ENCODE measurements at places on chromosomes 3 and 15. TPM values are rescaled to one million over a fixed set of nuclear protein-coding genes. Genes with fewer than 3 reads are reported as not detected.

GRCh38 chr3:127421943-127422662 lies 134.3 kb upstream of the PRR20G start:
- DNase-seq = no peak

DNA sequence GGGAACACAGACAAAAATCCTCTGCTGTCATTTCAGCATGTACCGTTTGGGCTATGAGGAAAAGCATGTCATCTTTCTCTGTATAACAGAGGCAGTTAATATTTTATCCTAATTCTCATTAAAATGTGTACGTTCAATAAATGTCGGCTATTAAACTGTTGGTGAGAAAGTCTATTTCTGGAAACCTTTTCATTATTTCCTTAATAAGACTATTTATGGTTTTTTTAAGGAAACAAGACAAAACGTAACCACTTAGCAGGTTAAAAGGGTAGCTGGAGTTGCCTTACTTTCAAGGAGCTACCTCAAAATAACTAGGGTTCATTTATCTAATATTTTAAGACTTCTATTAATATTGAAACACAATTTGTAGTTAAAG lies 1.8 kb upstream of the STT3B start:
- DNase-seq = no peak

DNA sequence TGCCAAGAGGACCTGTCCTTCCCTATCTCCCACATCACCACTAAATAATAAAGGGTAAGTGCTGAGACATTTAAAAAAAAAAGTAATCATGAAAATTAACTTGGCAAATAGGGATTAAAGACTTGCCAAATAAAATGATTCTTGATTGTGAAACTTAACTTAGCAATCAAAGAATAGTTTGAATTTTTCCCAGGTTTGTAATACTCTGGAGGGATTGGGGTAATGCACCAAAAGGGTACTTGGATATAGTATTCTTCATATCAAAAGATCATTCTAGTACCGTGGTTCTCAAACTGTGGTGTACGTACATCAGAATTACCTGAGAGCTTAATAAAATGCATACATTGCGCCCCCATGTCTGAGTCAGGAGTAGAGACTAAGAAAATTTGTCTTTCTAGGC lies 28.5 kb downstream of the CALML4 start:
- no peak for DNase-seq

GRCh38 chr3:39154280-39155021 lies 1.1 kb upstream of the CSRNP1 start:
- no peak for DNase-seq

DNA sequence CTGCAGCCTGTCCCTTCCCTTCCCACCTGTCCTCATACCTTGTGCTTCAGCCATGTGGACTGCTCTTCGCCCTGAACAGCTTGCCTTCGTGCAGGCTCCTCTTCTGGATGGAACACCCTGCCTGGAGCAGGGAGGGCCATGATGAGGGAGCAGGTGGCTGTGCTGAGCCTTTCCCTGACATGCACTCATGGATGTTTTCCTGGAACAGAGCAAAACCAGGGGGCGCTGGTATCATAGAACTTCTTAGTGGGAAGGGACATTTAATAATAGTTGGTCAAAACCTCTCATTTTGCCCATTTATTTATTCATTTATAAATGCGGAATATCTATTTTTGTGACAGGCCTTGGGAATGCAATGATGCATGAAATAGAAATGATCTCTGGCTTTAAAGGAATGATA lies 149.3 kb downstream of the CACNA1D start:
- DNase-seq = no peak

SEMA4B gene
- total RNA-seq = 16.7 TPM

KPNA4 gene
- 39.7 TPM for total RNA-seq
